GM12891 (cell line): ENCODE measurements at places on chromosomes 1 and 21.

- DNase-seq = no peak
Measured at GRCh38 chr21:25273959-25274358, 333.3 kb downstream of the MRPL39 start.

DNA sequence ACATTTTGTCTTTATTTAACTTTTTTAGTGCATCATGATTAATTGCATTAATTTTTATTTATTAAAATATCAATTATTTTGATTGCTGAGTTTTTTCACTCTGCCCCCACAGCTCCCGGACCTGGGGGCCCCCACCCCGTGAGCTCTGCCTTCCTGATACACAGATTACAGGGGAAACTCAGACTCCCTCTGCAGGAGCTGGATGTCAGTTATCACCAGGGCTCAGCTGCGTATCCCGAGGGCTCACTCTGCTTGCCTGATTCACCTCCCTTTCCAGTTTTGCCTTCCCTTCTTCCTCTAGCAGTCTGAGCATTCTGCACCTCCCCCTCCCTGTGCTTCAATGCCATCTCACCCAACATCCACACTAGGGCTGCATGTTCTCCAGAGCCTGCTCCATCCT, 98.2 kb downstream of the ATP1A1 start:
- DNase-seq = no peak

GRCh38 chr1:33099290-33100118, 18.6 kb downstream of the AZIN2 start:
- DNase-seq = no peak

- no peak for DNase-seq
Measured at GRCh38 chr1:235156265-235156664, 4.8 kb downstream of the RBM34 start.

DNA sequence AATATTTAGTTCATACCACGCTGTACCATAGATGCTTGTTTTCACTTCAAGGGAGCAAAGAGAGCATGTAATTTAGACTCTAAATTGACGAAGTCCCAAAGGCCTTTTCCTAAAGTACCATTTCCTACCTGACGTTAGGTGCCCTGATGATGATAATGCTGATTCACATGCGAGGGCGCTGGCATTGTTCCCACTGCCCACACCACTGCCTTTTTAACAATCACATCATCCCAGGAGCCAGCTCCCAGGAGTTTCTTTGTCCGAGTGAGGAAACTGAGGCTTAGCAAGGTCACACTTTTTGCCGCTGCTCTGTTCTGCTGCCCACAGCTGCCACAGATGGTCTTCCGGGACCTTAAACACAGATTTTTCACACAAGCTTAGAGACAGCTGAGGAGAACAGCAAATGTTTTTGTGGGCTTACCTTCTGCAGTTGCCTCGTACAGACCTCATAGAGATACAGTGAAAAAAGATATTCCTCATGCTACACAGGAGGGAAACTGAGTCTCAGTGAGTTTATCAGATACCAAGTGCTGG, 69.4 kb downstream of the EVA1C start:
- no peak for DNase-seq

DNA sequence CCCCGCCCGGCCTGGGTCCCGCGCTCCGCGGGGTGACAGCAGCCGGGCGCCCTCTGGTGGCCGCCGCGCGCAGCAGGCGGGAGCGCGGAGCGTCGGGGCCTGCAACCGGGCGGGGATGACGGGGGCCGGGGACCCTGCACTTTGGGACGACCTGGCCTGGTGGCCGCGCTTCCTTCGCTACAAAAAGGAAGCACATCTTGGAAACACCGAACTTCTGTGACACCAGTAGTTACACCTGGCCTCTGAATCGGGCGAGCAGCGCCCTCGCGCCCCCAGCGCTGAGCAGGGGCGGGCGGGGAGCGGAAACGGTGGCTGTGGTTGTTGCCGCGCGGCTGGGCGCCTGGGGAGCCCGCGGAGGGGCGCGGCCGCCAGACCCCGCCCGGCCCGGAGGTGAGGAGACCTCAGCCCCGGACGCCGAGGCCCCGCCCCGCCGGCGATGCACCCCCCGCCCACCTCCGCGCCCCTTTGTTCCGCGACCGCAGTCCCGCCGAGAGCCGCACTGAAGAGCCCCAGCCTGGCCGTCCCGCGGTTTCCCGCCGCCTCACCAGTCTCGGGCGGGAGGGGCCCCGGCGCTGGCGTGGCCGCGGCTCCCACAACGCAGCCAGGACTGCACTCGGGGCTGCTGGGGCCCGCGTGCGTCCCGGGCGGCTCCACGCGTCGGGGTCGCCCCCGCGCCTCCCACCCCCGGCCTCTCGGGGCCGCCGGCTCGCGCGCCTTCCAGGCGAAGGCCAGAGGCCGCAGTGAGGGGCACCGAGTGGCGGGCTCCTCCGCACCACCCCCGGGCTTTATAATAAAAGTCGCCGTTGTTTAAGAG, 59.3 kb downstream of the H3-3A start:
- peak; percentile 89 for DNase-seq

DNA sequence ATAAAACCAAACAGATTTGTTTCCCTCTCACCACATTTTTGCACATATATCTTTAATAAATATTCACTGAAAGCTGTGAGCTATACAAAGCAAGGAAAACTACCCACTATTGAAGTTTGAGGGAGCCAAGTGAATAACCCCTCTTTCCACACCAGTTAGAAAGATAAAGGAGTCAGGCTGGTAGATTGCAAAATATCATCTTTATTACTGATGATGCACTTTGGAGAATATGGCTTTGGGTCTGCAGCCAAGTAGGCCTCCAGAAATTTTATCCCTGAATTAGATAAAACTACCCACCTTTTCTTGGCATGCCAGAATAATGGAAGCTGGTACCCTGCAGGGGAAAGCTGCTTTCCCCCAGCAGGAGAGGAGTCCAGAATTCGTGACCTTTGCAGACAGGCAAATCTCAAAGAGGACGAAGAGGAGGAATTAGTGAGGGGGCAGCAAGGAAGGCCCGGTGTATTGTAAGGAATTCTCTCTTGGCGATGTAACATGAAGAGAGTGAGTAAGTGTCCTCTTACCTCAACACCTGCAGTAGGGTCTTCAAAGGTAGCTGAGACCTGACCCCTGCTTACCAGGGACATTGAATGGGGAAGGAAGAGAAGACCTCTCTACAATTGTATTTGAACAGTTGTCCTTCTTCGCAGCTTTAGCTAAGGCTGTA, 84.7 kb downstream of the LRRC8D start:
- DNase-seq = no peak

DNA sequence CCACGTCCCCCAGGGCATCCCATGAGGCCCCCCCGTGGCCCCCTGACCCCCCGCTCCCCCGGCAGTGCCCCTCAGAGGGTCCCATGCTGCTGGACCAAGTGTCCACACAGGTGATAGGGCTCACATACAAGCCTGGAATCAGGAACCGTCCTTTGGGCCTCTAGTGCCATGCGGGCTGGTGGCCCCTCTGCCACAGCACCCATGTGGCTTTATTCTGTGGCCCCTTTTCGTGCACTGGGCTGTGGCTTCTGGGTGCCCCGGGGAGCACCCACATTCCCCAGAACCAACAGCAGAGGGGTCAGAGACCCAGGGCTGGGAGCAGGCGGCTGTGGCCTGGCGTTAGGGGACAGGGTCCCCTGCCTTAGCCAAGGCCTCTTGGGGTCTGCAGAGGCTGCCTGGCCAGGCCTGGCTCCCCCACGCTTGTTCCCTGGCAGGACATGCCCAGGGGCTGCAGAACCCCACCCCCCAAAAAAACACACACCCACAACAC, 31.7 kb downstream of the SLC19A1 start:
- no peak for DNase-seq

DNA sequence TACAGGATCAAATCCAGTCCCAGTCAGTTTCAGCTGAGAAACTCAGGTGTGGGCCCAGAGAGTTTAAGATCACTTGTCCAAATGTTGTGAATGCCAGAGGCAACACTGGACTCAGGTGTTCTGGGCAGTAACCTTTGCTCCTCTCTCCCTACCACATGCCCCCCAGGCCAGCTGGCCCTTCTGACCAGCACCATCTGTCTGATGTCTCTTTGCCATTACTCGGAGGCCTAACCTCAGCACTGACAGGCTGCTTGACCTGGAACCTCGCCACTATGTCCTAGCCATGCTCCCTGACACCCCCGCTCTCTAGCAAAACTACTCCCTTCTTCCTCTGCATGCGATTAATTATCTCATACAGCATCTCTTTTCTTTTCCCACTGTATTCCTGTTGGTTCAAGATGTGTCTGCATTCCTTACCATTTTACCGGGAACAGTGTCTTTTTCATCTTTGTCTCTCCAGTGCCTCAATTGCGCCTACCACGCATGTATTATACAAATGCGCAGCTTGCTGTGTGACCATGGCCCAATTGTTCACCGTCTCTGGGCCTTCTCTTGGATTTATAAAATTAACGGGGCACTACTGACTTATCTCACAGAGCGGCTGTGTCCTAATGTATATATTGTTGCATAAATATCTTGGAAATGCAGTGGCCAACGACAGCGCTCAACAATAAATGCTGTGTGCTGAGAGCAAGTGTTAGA, 159.5 kb upstream of the IRF2BP2 start:
- no peak for DNase-seq

- no peak for DNase-seq
Measured at GRCh38 chr1:228374711-228375577, 31.7 kb downstream of the TRIM11 start.

DNA sequence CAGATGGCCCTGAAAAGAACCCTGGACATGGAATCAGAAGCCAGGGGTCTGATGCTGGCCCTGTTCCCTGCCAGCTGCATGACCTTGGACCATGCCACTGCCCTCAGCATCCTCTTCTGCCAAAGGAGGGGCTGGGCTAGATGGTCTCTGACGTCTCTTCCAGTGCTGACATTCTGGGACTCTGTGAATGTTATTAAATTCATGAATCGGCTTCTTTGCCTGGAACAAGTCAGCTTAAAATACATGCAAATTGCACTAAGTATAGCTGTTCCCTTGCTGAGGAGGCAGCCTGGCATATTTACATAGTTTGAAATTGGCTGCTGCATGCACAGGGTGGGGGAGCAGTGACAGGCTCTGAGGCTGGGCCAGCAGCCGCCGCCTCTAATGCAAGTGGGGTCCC, 23.8 kb downstream of the KCNA2 start:
- DNase-seq = no peak

DNA sequence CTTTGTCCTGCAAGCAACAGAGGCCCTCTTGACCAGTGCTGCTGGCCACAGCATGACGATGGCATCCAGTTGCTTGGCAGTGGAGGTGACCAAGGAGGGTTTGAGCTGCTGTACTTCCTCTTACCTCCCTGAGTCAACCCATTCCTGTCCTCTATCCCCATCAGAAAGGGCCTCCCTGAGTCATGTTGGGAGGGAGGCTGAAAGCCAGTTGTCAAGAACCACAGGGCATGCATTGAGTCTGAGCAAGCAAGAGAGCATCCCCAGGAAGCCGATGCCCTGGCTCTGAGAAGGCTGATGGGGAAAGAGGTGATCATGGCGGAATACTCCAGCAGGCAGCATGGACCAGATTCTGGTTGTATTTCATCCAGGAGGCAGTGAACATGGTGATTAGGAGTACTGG, 69.6 kb downstream of the LACTBL1 start:
- no peak for DNase-seq

GRCh38 chr1:31699341-31699891, 4.4 kb downstream of the COL16A1 start:
- peak; percentile 65 for DNase-seq

DNA sequence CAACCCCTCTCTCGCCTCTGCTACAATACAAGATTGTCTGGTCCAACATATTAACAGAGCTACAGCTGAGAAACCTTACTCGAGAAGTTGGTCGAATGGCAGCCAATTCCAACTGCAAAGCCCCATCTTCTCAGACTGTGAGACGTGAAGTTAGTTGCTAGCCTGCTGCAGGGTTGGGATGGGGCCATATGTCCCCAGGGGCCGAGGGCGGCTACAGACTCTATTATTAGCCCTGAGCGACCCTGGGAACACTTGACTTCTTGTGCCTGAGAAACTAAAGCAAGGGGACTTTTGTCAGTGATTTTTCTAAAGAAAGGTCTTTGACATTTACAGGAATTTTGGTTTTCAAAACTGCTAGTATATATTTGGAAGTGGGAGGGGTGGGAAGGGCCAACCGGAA, 13.7 kb downstream of the NCF2 start:
- no peak for DNase-seq

DNA sequence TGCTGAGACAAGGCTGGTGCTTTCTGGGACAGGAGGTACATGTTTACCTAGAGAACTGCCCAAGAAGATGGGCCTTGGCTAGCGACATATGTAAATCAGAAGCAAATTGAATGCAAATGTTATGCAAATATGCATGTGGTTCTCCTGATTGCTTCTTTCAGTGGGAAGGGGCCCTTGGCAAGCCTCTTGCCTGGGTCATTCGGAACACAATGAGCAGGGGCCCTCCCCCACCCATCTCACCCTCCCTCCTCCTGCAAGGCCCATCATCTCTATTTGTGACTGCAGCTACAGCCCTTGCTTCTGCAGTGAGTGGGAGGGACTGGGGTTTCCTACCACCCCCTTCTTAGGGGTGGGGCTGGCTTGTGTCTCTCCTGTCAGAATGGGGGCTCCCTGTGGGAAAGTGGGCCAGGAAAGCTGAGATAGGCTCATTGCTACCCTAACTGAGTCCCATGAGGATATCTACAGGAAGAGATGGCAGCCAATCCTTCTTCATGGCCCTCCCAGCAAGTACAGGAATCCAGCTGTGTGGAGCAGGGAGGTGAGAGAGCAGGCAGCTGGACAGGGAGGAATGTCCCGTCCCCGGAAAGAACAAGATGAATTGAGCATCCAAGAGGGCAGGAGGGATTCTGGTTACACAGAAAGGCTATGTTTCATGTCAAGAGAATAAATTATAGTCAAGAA, 31.0 kb downstream of the FOXD2 start:
- no peak for DNase-seq

- no peak for DNase-seq
Measured at GRCh38 chr1:181359012-181359411, 124.3 kb upstream of the CACNA1E start.

- DNase-seq = no peak
Measured at GRCh38 chr1:228304225-228304624, 96.4 kb downstream of the OBSCN start.

- DNase-seq = no peak
Measured at GRCh38 chr1:181104790-181105133, 16.3 kb downstream of the IER5 start.

DNA sequence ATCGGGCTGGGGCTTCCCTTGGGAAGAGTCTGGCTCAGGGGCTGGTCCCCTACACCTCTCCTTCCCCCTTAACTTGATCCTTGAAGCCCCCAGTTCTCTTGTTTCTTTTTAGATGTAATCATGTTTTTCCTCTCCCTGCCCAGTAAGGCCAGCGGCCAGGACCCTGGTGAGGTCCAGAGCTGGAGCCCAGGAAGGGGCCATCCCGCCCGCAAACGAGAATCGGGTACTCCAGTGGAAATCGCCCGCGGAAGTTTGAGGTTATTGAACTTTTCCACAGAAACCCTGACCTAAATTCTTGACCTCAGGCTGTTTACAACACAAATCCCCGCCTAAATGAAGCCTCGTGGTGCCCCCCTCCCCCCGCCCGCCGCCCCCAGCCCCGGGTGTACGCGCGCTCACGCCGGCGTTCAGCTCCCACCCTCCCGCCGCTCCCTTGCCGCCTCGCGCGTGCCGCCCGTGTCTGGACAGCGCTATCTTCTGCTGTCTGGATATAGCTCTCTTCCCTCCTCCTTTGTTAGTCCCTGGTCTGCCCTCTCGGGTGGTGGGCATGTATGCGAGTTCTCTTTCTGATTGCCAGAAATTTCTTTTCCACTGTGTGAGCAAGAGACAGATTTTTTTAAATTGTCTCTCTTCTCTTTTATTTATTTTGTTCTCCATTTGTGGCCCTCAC, 165.9 kb upstream of the CACNA1E start:
- DNase-seq = no peak

GRCh38 chr1:220825819-220826551, 39.3 kb downstream of the MTARC1 start:
- no peak for DNase-seq

GRCh38 chr21:42565886-42566523, 52.4 kb downstream of the SLC37A1 start:
- DNase-seq = no peak

GRCh38 chr1:20366463-20367115, 75.9 kb downstream of the VWA5B1 start:
- no peak for DNase-seq
